ENCODE measurements at places on chromosomes 3 and 15.

- no peak for DNase-seq
Measured at GRCh38 chr3:51274052-51274451, 111.0 kb upstream of the MANF start.

- DNase-seq, result no peak
Measured at GRCh38 chr3:60045686-60046085, 995.9 kb upstream of the CFAP20DC start.

DNA sequence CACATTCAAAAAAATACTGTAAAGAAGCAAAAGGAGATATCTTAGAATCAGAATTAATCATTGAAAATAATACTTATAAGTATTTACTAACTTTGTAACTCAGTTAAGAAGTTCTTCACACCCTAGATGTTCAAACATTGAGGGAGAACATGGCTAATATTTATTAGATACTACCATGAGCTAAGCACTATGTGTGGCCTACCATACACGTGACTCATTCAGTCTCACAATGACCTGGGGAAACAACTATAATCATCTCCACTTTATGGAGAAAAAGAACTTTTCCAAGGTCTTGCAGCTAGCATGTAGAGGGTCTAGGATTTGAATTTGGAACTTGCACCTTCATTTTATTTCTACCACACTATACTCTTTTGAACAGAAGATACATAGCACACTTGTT is 361.9 kb upstream of the CFAP20DC start:
- DNase-seq, result no peak

GRCh38 chr15:50880206-50880605 is 28.3 kb upstream of the AP4E1 start:
- no peak for DNase-seq

- no peak for DNase-seq
Measured at GRCh38 chr15:44801364-44801763, 65.0 kb downstream of the TRIM69 start.

GRCh38 chr3:183158551-183159006 is 4.0 kb downstream of the LAMP3 start:
- DNase-seq, result no peak

- DNase-seq, result no peak
Measured at GRCh38 chr3:197174927-197175326, 123.5 kb downstream of the DLG1 start.

- DNase-seq, result no peak
Measured at GRCh38 chr3:99365979-99366378, 272.4 kb upstream of the COL8A1 start.

GRCh38 chr3:42823351-42823750 is 14.1 kb downstream of the ACKR2 start:
- no peak for DNase-seq

DNA sequence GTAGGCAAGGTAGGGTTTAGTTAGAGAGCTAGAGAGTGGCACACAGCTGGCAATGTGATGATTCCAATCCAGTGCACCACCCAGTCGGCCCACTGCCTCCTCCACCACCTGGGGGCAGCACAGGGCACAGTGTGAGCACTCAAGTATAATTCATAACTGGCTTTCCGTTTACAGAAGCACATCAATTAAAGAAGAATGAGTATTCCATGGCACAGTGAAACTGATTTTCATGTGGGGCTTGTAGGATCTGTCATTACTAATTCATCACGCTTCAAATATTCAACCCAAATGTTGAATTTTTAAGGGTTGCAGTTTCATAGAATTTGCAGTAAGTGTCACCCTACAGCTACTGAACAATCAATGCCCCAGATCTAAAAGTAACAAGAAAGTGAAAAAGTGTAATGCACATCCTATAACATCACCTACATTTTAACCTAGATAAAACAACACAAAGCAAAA is 149.9 kb downstream of the IGSF11 start:
- peak; percentile 73 for DNase-seq

DNA sequence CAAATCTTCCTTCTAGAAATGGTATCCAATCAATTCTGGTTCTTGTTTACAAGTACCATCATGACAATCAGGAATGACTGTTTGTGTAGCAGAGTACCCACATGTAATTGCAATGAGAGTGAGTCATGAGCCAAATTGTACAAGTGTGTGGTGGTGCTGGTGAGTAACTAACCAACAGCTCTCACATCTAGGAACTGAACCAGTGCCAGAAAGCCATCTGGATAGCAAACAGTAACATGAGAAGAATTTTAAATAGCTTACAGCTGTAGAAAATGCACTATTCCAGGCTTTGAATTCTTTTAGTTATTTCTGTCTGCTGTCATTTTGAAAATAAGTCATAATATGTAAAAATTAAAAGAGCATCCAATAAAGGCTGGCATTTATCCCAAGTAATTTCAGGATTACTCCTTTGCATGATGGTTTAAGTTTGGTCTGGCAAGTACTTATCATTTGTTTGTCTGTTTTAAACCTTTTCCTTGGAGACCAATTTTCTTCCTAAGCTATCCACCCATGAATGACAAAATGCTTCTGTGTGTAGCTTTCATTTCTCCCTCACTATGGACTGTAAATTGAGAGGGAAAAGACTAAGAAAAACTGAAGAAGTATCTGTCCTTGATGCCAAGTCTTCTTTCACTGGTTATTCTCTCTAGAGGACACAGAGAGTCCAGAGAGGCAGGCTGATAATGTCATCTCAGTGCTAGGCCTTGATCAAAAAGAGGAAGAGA is 60.0 kb downstream of the PIK3CB start:
- DNase-seq, result peak; percentile 11

- DNase-seq, result no peak
Measured at GRCh38 chr3:44114142-44114541, 127.5 kb upstream of the TOPAZ1 start.

DNA sequence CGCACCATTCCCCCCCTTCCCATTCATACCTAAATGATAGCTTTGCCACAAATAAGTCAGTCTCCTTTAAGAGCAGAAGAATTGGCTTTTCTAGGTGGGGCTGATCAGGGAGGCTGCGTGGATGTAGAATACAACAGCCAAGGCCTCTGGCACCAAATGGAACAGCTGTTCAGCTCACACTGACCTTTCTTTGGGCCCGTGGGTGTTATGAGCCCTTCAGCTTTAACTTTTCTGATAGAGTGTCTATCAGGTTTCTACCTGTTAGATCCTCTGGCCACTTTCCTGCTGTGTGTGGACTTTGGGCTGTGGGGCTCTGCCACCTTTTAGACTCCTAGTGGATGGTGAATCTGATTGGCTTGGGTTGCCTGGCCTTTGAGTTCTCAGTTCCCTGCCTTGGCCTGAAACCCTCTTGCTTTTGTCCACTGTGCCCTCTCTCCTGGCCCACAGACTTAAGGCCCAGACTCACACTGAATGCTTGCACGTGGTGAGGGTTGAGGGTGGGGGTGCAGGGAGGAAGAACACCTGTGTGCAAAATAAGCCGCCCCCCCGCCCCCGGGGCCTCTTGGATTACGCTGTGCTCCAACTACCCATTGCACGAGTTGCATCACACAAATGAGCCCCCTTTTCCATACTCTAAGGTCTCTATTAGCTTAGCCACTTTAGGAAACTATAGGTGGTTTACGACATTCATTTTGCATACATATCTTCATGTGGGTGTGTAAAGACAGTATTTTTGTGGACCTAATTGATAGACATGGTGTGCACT is 1.3 kb upstream of the RFX7 start:
- DNase-seq, result peak; percentile 6

- no peak for DNase-seq
Measured at GRCh38 chr3:33318710-33319380, 41.6 kb downstream of the FBXL2 start.

DNA sequence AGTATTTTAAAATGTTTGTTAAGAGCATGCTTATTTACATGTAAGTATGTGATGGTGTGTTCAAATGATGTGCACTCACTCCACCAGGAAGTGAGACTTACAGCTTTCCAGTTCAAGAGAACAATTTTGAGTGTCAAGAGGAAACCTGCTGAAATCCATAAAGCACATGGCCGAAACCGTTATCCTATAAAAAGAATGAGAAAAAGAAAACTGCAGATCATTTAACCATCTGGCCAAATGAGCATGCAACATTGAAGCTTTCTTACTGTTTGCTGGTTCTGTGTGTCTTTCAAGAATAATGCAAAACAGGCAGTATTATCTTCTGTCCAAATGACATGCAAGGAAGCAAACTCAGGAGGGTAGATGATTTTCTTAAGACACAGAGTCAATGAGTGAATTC is 26.3 kb downstream of the GABRR3 start:
- DNase-seq, result no peak

GRCh38 chr15:38814891-38815290 is 250.3 kb upstream of the RASGRP1 start:
- DNase-seq, result no peak

DNA sequence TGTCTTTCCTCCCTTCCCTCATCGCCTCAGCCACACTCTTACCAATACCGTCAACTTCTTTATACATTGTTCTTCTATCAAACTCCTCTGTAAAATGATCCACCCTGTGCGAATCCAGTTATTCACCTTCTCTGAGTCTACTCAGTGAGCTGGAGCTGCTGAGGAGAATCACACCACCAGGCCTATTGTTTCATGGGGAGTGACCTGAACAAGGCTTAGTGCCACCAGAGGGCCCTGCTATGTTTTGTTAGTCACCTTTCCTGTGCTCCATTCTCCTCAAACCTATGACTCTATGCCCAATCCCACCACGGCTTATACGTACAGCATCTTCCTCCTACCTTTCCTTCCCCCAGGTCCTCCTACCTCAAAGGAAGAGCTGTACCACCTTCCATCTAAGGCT is 50.4 kb upstream of the MED12L start:
- no peak for DNase-seq

DNA sequence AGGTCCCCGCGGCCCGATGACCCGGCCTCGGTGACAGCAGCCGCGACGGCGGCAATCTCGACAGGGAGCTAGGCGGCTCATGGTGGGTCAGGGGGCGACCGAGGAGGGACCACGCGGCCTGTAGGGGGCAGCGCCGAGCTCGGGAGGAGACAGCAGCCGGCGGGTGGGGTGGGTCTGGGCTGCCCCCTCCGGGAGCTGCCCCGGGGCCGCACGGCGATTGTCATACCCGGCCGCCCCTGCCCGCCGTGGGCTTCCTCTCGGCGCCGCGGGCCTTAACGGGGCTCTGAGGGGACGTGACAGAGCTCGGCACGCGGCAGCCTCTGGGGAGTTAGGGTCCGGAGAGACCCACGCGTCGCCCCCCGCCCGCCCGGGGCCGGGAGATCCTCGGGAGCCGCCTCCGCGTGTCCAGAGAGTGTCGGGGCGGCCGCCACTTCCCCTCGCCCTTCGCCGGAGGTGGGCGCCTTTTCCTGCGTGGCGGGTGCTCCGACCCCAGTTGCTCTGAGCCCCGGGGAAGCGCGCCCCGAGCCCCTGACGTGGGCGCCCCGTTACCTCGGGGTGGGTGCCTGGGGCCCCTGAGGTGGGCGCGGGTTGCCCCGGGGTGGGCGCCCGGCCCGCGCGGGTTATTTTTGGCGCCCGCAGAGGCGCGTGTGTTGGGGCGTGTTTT is 539 bp upstream of the PLCL2 start:
- peak; percentile 67 for DNase-seq

DNA sequence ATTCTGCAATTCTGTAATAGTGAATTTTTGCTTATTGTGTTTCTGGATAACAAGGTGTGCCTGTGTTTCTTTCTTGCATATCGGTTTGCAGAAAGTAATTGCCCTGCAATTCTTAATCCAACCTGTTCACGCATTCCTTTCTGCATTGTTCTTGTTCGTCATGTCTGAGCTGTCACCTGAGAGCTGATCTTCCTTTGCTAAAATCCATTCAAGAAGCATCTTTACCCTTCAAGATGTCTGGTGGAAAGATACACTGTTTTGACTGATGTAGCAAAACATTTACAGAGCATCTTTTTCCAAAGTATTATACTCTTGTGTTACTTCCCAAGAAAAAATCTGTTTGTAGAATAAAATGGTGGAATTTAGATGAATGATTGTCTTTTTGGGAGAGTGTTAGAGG is 159.0 kb upstream of the WNT5A start:
- no peak for DNase-seq
